Activated gamma-delta T cell treated with Interleukin-2 at 50 U/mL for 16 hours (primary cell): ENCODE measurements at places on chromosomes 13 and 19.

- DNase-seq: no peak
Observed at GRCh38 chr13:85367887-85368286, 431.3 kb downstream of the SLITRK6 start.

GRCh38 chr19:37951816-37952210, 44.8 kb downstream of the SIPA1L3 start:
- no peak for DNase-seq

DNA sequence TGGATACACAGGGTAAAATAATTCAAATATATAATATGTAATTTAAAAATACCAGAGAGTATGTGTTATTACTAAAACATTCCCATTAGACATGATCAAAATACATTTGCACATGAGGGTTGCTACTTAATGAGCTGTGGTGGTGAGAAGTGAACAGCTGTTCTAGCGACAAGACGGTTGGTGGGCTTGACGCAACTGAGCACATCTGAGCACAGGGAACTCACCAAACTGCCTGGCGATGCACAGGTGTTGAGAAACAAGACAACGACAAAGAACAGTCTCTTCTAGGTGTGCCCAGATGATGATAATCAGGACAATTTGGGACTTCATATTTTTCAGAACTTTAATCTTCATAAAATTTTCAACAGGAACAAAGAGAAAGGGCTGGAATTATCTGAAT, 555.1 kb upstream of the SGCG start:
- no peak for DNase-seq

GRCh38 chr13:97492684-97493371, 58.9 kb downstream of the RAP2A start:
- DNase-seq: no peak

DNA sequence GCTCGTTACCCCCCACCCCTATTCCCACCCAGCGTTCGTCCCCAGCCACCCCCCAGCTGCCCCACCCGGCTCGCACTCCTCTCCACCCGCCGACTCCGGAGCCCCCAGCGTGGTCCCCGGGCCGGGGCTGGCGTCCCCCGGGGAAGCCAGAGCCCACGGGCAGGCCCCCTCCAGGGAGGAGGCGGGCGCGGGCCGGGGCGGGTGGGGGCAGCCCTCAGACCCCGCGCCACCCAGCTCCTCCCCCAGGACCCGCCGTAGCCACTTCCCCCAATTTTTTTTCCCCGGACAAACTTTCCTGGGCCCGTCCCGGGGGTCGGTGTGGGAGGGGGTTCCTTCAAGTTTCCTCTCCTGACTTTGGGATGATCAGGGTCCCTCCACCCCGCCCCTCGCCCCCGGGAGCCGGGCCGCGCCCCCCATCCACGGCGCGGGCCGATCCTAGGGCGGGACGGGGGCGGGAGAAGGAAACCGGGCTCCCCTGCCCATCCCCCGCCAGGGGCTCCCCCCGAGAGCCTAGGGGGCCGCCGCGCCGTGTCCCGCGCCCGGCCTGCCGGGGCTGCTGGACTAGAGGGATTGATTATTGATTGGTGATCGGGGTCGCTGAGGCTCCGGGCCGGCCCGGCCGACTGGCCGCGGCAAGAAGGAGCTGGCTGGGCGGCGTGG, 927 bp upstream of the TSHZ3 start:
- no peak for DNase-seq

DNA sequence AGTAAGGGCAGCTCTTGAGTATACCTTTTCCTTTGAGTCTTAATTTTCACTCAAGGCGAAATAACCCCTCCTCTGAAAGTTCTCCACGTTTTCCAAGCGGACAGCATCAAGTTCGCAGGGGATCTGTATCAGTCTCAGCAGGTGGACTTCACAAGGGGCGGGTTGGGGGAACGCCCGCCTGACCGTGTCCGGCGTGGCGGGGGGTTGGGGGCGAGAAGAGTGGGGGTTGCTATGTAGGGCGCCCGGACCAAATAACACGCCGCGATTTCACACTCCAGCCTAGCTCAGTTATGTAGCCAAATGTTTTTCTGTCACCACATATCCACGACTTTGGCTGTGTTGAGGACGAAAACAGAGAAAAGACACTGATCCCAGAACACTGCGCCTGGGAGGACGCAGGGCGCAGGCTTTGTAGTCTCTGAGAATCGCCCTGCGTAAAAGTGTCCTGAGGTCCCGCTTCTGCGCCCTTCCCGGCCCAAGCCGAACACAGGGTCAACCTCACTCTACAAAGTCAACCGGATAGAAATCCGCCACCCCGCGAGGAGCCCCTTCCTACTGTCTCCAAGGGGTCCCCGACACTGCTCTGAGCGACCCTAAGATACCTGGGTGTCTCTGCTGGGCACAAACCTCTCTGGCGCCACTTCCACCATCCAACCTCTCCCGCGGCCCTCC, 524 bp downstream of the RUBCNL start:
- no peak for DNase-seq

DNA sequence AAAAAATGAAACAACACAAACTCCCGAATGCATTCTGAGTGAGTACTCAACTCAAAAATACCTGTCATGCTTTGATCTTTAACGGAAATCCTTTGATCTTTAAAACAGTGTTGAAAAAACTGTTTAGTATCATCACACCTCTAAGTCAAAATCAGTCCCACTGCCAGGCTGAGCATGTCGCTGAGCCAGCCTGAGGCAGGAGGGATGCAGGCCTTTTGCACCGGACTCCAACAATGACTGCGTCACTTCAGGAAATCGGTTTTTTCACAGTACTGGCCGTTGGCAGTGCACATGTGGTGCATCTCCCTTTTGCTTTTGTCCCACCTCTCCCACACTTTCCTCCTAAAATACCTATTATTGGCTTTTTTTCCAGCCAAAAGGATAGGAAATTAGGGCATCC, 78.2 kb downstream of the SHISA2 start:
- no peak for DNase-seq

DNA sequence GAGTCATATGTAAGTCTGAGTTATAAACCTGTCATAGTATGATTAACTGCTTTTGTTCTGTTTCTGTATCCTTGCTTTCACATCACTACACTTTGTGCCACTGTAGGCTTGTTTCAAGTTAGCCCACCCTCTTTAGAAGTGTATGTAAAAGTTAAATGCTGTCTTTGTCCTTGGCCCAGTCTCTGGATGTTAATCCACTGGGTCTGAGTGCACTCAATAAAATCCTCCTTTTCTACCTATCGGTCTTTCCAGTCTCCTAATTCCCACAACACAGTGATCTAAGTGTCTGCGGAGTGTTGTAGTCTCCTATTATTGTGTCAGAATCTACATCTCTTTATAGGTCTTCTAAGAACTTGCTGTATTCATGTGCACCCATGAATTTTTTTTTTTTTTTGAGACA, 14.1 kb downstream of the ZNF429 start:
- DNase-seq: no peak
